ENCODE measurements at places on chromosomes 1 and 21.
A peak's percentile ranks its signal among the peaks of the same experiment; 100 is the strongest.

DNA sequence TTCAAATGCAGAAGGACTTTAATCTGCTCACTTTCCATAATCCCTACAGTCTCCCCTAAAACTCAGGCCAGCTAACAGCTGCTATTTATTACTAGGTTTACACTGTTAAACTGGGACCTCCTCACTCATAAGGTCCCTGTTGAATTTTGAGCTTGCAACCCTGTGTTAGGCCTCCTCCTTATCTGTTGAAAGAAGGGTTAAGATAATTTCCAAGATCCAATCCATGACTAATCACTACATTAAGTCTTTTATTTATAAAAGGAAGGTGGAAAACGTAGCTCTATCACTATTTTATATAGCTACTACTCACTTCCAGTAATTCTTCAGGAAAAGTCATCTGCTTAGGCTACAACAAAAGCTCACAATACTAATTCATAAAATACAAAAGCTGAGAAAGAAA lies 79.5 kb downstream of the EVI5 start:
- no peak for DNase-seq

GRCh38 chr1:2643414-2644077 lies 10.7 kb upstream of the MMEL1 start:
- no peak for DNase-seq

- DNase-seq: no peak
Observed at GRCh38 chr1:115929881-115930280, 46.4 kb upstream of the SLC22A15 start.

- no peak for DNase-seq
Observed at GRCh38 chr1:214445199-214445598, 106.2 kb downstream of the PTPN14 start.

GRCh38 chr1:21308330-21308729 lies 18.1 kb upstream of the ECE1 start:
- DNase-seq: no peak

- DNase-seq: peak; percentile 8
Observed at GRCh38 chr1:107141491-107142126, 770 bp downstream of the NTNG1 start.

GRCh38 chr1:116323491-116323890 lies 49.6 kb upstream of the ATP1A1 start:
- DNase-seq: no peak

DNA sequence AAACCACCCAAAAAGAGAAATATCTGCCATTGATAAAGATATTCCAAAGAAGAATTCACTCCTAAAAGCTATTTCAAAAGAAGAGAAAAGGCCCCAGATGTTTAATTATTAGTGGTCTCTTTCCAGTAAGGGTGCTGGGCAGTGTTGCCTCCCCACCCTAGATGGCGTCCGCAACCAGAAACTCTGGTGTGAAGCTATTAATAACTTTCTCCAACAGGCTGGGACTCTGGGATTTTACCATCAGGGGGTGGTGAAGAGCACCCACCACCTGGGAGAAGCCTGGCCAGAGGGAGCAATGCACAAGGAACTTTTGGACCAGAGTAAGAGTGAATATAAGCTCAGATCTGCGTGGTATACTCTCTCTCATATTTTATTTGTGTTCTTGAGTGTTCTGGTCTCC lies 115.4 kb upstream of the TIAM1 start:
- no peak for DNase-seq

DNA sequence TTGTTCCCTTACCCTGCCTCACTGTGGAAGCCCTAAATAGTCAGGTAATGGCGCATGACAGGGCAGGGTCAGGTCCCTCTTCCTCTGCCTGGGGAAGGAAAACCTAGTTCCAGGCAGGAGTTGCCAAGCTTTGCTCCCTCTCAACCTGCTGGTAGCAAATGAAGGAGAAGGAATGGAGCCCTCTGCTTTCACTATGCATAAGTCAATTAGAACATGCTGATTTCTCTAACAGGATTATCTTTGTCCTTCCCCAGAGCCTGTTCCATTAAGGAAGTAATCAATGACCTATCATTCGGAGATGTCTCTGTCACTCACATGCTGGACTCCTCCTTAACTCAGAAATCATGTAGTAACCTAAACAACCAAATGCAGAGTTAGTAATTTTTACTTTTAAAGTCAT lies 161.8 kb upstream of the NFIA start:
- no peak for DNase-seq

- DNase-seq: no peak
Observed at GRCh38 chr1:42788021-42788420, 3.2 kb downstream of the TMEM269 start.

DNA sequence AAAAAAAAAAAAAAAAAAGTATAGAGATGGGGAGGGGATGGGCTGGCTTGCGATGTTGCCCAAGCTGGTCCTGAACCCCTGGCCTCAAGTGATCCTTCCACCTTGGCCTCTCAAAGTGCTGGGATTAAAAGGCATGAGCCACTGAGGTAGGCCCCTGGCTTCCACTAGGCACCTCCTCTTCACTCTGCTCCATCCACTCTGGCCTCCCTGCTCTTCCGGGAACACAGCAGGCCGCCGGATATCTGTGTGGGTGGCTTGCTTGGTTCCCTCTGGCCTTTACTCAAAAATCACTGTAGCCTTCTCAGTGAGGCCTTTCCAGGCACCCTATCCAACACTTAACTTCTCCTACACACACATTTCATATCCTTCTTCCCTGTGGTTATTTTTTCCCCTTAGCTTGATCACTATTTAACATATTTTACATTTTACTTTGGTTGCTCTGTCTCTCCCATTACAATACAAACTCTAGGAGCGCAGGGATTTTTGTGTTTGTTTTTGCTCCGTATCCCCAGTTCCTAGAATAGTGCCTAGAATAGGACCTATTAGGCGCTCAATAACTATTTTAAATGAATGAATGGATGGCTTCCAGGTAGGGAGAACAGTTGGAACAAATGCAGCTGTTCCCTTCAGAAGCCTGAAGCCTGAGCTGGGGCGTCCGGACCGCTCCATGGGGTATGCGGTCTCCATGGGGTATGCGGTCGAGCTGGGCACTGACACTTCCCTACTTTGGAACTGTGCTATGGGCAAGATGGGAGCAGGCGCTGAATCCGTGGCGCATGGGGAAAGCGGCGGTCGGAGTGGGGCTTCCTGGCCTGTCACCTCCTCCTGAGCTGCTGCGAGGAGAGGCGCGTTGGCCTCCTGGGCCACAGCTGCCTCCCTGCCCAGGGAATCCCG lies 46.7 kb downstream of the H3-3A start:
- DNase-seq: no peak

- DNase-seq: no peak
Observed at GRCh38 chr1:17546946-17547670, 7.6 kb downstream of the ARHGEF10L start.

GRCh38 chr21:44566403-44566802 lies 7.1 kb upstream of the KRTAP10-4 start:
- no peak for DNase-seq

- DNase-seq: peak; percentile 77
Observed at GRCh38 chr1:206469933-206470691, at the start of gene IKBKE. Gene IKBKE, plus strand, starts transcription at chr1:206470476. Its CDS starts 2,752 bp downstream, at chr1:206473228.

DNA sequence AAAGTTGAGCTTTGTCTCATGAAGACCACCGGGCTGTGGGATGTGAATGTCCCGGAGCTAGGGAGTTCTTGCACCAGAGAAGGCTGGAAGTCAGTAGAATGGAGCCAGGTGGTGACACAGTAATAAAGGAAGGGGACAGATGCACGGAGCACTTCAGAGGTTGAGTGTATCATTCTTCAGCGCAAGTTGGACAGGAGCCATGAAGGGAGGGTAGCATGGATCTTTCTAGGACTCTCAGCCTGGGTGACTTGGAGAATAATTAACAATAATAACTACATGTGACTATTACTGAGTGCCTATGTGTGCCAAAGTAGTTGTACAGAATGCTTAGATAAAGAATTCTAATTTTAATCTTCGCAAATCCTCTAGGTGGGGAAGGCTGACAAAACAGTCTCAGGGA lies 258.7 kb upstream of the AJAP1 start:
- DNase-seq: no peak

GRCh38 chr1:106787520-106787919 lies 269.0 kb upstream of the PRMT6 start:
- no peak for DNase-seq

- no peak for DNase-seq
Observed at GRCh38 chr1:103145449-103145848, 37.1 kb upstream of the COL11A1 start.

DNA sequence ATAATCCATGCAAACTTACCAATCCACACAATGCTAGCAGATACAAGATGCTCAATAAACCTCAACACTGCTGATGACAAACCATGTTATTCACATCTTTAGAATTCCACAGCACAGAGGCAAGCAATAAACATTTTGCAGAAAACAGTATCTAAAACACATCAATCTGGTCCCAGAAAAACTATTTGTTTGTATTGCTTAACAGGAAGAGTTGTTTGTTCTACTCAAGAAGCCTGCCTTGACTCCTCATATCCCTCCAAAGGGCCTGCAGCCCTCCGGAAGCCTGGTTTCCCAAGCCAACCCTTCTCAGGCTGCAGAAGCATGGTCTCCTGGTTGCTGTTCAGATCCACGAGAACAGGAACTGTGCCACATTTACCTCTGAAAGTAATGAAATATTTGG lies 139.7 kb downstream of the RERE start:
- DNase-seq: no peak

GRCh38 chr1:94061513-94062443 lies 59.2 kb downstream of the ABCA4 start:
- DNase-seq: peak; percentile 41

- DNase-seq: no peak
Observed at GRCh38 chr1:25924454-25924853, 18.2 kb upstream of the STMN1 start.

DNA sequence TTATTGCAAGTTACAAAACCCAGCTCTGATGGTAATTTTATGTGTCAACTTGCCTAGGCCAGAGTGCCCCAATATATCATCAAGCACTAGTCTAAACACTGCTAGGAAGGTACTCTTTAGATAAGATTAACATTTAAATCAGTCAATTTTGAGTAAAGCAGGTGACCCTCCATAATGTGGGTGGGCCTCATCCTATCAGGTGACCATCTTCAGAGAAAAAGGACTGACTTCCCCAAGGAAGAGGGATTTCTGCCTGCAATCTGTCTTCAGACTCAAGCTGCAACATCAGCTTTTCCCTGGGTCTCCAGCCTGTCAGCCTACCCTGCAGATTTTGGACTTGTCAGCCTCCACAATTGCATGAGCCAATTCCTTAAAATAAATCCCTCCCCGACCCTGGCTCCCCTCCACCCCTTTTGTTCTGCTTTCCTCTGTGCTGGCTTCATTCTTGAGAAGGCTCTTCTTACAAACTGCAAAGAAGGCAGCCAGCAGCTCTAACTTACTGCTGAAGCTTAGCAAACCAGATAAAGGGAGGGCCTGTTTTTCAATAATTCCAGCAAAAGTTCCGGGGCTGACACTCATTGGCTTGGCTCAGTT lies 56.4 kb upstream of the RUNX3 start:
- no peak for DNase-seq

DNA sequence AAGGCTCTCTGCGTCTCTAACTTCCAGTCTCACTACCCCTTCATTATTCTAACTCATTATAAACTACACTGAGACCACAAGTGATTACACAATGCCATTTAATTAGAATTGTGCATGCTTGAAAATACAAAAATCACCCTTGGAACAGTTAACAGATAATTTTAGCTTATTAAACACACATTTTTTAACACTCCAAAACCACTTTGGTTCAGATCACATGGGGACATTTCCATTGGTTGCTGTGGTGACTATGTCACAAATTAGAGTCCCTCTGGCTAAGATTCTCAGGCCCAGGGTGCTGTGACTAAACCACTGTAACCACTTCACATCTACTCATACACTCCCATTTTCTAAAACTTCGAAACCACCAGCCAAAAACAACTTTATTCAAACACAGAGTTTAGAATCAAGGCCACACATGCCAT lies 43.0 kb downstream of the JAK1 start:
- peak; percentile 44 for DNase-seq
